G401 (cell line): ENCODE measurements at places on chromosomes 3 and 15.
A peak's percentile ranks its signal among the peaks of the same experiment; 100 is the strongest.

DNA sequence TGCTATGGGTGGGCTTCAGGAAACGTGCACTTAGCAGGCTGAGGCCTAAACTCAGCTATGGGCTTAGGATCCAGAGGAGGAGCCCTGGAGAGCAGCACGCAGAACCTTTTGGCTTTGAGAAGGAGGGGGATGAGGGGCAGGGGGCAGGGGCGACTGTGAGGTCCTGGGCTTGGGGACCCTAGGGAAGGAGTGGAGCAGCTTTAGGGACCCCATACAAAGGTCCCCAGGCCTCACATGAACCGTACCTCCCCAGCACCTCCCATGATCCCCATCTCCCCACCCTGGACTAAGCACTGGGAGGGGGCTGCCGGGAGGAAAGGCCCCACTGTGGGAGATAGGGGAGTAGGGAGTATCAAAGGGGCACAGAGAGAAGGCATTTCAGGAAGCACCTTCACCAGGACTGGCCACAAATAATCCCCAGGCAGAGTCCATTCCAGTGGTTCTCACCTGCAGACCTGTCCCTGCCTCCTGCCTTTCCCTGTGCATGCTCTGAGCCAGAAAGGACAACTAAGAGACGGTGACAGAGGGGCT, 62.0 kb upstream of the KLF13 start:
- DNase-seq, result no peak

DNA sequence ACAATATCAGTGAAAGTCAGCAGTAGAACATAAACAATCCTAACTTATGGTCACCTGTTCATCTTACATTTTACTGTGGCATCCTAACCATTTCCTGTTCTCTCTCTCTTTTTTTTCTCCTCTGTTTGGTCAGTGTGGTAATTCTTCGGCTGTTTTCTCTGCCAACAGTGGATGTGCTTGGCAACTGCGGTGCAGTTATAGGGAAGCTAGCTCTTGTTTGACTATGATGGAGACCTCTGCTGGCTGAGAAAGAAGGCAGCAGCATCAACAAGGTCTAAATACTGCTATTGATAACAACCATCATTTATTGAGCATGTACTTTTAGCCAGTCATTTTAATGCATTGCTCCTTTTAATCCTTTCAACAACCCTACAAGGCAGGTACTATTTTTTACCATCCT, 723 bp upstream of the DRD3 start:
- DNase-seq, result peak; percentile 37

GRCh38 chr3:52781741-52782140, 4.3 kb downstream of the ITIH1 start:
- no peak for DNase-seq

- DNase-seq, result peak; percentile 58
These were observed 54.6 kb upstream of the FURIN start for GRCh38 chr15:90813796-90814190.

GRCh38 chr15:65408324-65409035, 14.3 kb downstream of the IGDCC4 start:
- no peak for DNase-seq

DNA sequence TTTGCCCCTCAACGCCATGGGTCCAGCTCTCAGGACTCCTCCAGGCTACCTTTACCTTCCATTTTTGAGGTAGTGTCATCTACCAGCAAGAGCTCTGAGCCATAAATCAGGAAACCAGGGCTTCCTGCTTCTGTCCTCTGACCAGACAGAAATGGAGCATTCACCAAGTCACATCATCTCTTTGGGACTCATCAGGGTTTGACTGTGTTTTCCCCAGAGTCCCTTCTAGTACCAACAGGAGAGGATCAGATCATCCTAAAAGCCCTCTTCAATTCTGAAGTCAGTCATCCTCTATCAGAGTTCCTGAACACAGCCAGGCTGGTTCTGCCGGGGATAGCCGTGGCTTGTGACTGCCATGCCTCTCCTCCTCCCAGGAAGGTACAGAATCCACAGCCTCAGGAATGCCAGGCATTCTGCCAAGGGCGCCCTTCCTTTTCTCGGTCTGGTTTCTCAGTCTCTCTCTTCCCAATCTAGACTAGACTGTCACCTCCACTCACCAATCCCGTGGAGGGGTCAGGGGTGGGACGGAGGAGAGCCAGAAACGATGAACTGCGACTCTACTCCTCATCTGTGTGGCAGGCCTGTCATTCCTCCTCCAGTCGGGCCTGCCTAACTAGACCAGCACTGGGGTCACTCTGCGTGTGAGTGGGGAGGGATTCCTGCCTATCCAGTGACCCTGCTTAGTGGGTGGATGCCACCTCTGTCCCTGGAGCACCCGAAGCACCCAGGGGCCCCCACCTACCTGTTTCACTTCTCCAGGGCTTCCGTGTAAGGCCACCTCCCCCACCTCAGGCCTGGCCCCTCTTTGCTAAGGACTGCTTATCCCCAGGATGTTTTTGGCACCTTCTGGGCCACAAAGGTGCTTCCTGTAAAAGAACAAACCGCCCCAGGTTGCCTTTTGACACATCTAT, 30.9 kb downstream of the CCNL1 start:
- DNase-seq, result no peak

DNA sequence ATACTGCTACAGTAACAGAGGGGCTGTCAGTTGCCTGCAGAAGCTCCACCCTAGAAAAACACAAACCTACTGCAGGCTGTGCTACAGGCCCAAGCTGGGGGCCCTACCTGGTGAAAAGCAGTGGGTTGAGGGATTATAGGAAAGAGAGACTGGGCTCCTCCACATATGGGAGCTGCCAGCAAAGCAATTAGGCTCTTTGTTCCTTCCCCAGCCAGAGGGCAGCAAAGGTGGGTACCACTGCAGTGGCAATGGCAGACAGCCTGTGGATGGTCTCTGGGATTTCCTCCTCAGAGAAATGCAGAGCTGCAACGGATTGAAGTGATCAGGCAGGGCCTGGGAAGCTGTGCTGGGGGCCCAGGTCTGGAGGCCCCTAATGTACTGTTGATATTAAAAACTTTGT, 19.1 kb upstream of the DNAAF4 start:
- DNase-seq, result no peak

DNA sequence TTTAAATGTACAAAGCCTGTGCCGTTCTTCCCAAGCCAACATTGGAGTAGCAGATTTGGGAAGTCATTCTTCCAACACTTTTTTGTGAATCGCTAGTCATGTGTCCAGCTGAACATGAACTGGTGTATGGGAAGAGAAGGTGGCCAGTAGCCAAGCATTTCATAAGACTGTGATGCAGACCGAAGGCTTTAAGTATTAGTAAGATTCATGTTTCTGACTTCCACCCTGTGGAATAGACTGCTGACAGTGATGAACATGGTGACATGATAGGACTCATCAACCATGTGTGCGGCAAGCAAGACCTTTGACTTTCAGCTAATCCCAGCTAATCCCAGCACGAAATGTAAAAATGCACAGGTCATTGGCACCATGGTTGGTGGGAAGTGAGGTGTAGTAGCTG, 48.3 kb upstream of the THSD4 start:
- DNase-seq, result no peak

DNA sequence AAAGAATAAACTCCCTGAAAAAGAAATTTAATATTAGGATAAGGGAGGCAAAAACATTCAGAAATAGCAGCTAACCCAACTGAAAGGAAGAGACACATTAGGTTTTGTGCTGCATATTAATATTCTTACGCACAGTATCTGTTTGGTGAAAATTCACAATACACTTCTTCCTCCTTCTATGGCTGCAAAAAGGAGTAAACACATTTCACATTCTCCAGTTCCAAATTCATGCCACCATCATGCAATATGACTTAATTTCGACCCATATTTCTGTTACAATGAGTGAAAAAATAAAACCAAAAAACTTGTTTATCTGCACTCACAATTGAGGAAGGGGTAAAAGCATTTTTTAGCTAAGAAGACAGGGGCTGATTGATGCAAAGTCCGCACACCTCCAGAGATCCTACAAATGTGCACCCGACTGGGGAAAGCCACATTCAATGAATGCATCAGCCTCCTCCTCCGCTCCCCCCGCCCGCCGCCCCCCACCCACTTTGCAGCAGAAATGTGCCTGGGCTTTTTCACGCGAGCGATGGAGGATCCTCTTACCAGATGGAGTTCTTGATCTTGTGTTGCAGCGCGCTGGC, 1.0 kb downstream of the RFX7 start:
- DNase-seq, result peak; percentile 69

GRCh38 chr3:101244212-101244575, 76.2 kb downstream of the IMPG2 start:
- no peak for DNase-seq

DNA sequence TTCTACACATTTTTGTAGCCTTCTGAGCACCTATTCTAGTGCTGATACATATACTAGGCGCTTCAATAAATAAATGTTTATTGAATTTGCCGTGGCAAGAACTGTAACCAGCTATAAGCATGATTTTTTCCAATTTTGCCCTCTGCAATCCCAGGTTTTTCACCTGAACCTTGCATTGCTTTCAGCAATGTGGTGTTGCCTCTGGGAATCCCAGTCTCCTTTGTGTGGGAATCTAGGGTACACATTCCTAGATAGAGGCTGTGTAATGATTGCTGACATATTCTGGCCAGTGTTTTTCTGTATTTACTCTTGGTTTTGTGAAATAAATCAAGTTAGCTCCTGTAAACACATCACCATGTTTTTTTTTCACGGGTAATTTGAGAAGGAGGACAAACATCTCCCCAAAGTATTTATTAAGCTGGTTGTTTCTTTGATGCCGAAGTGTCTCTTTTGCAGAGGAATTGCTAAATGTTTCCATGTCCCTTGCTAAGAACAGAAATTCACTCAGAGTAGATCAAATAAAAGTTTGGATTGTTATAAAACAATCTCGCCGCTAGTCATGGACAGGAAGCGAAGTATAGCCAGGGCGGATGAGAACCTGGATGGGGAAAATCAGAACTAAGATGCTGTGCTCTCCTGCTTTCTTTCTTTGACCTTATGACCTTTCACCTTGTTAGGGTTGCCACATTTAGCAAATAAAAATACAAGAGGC, 1.2 kb downstream of the CFAP91 start:
- peak; percentile 37 for DNase-seq

- DNase-seq, result peak; percentile 77
These were observed 7.6 kb downstream of the PFKFB4 start for GRCh38 chr3:48548729-48549705.

DNA sequence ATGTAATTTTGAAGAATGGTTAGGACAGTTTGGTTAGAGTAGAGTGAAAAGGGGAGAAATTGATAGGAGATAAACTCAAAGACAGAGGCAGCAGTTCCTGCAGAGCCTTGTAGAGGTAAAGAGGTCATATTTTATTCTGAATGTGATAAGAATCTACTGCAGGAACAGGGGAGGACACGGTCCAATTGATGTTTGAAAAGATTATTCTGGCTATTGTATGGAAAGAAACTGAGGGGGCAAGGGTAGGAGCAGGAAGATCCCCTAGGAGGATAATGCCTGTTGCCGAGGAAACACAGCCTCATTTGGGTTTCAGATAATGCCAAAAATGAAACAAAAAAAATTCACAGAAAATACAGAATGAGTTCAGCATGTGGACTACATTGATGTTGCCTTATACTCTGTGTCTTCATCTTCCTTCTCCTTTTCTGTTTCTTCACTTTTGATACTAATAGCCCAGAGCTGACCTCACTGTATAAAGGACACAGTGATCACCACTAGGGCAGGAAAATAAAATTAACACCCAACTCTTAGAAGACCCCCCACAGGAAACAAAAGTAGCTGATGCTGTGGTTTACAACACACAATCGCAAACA, 454.6 kb upstream of the UBE2E2 start:
- no peak for DNase-seq

GRCh38 chr3:3020209-3020608, 90.0 kb downstream of the IL5RA start:
- no peak for DNase-seq

DNA sequence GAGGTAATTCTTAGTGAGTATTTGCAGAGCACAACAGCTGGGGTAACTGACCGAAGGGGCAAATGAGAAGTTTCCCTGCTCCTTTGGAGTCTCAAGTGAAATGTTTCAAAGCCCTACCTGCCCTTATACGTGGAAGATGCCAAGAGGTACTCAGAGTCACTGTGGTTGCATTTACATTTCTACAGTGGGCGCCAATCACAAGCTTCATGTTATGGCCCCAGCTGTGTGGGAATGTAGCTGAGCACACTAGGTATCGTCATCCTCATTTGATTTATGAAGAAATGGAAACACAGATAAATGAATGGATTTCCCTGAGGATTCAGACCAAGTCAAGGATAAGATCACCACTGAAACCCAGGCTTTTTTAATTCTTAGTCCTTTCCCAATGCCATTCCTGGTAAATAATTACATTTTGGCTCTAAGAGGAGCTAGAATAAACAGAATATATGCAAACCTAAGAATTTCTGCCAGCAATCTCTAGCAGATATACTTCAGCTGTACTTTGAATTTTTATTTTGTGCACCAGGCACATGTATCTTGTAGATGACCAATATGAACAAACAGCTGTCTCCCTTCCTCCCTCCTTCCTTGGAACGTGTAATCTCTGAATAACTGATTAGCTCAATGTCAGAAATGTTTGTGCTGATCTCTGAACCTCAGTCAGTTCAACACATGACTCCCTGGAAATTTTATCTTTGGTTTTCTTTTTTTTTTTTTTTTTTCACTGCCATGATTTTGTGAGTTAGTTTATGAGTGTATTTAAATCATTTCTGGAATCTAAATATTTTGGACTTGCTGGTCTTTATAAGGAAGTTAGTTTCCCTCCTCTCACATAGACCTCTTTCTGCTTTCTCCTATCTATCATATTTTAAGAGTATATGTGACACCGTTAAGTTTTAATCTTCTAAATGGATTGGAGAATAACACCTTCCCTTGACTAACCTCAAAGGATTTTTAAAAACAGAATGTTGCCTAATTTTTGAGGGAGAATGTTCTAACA, 69.2 kb downstream of the MAP2K5 start:
- DNase-seq, result no peak

- DNase-seq, result no peak
These were observed 2.2 kb upstream of the GLB1 start for GRCh38 chr3:33099109-33099645.

DNA sequence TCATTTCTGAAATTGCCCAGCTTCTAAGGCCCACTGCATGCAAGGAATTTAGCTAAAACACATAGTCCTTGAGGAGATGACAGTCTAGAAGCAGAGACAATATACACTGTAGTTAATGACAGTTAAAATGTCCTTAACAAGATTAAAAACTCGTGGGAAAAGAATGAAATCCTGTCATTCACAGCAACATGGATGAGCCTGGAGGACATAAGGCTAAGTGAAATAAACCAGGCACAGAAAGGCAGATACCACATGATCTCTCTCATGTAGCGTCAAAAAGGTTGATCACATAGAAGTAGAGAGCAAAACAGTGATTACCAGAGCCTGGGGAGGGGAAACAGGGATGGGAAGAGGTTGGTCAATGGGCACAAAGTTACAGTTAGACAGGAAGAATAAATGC, 36.3 kb upstream of the GOLGA8J start:
- no peak for DNase-seq

GRCh38 chr15:86852741-86853140, 773.1 kb downstream of the AGBL1 start:
- no peak for DNase-seq

- DNase-seq, result no peak
These were observed 77.4 kb downstream of the PTPRG start for GRCh38 chr3:61638741-61639140.

- peak; percentile 73 for DNase-seq
These were observed 29.6 kb downstream of the PSTPIP1 start for GRCh38 chr15:77024273-77025082.

- DNase-seq, result no peak
These were observed 1.2 kb upstream of the SHISA5 start for GRCh38 chr3:48505146-48505545.
